Activated CD4-positive, alpha-beta T cell treated with anti-CD3 and anti-CD28 coated beads, Interleukin-2, amount 10 ng/mL, durations not matched to agents 24 days and 14 days (primary cell): ENCODE measurements at places on chromosomes 2 and 18. TPM values are rescaled to one million over a fixed set of nuclear protein-coding genes. Genes with fewer than 3 reads are reported as not detected.

GRCh38 chr2:17460371-17461086 lies 57.7 kb downstream of the RAD51AP2 start:
- DNase-seq: no peak
- no peaks in the 10 kb centered on the region for H3K27me3 ChIP-seq
- H3K36me3 ChIP-seq: no peaks in the 10 kb centered on the region
- no peaks in the 10 kb centered on the region for H3K4me1 ChIP-seq
- no peak overlapping the region for H3K27ac ChIP-seq
- H3K4me3 ChIP-seq: no peak overlapping the region

- H3K4me3 ChIP-seq: no peak overlapping the region
- H3K27me3 ChIP-seq: no peaks in the 10 kb centered on the region
- H3K36me3 ChIP-seq: no peaks in the 10 kb centered on the region
- no peaks in the 10 kb centered on the region for H3K4me1 ChIP-seq
- no peak overlapping the region for H3K27ac ChIP-seq
These were observed 108.0 kb downstream of the CDH19 start for GRCh38 chr18:66495844-66496243.

GRCh38 chr2:151984424-151985083 lies 114.3 kb downstream of the CACNB4 start:
- no peaks in the 10 kb centered on the region for H3K36me3 ChIP-seq
- H3K27me3 ChIP-seq: no peaks in the 10 kb centered on the region
- no peak overlapping the region for H3K4me3 ChIP-seq
- DNase-seq: no peak

DNA sequence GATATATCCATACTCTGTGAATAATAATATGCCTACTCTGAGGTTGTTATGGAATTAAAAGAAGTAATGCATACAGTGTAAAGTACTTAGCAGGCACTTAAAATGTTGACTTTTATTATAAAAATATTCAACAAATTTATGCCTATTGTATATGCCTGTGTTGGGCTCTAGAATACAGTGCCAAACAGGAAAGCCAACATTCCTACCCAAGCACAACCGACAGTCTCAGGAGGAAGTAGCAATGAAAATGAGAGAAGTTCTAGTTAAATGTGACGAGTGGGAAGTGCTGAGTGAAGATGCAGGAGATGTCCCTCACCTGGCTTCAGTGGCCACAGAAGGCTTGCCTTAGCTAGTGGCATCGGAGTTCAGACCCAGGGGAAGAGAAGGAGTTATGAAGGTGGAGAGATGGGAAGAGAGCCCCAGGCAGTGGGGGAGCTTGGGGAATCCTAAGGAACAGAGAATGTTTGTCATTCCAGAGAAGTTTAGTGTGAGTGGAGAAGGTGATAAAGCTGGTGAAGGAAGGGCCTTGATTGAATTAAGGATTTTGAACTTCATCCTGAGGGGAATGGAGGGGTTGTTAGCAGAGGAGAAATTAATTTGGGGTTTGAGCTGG lies 105.4 kb upstream of the CNGA3 start:
- no peaks in the 10 kb centered on the region for H3K36me3 ChIP-seq
- peaks cover 21% of the 10 kb centered on the region for H3K27me3 ChIP-seq
- H3K27ac ChIP-seq: no peak overlapping the region
- DNase-seq: no peak
- no peak overlapping the region for H3K4me3 ChIP-seq

DNA sequence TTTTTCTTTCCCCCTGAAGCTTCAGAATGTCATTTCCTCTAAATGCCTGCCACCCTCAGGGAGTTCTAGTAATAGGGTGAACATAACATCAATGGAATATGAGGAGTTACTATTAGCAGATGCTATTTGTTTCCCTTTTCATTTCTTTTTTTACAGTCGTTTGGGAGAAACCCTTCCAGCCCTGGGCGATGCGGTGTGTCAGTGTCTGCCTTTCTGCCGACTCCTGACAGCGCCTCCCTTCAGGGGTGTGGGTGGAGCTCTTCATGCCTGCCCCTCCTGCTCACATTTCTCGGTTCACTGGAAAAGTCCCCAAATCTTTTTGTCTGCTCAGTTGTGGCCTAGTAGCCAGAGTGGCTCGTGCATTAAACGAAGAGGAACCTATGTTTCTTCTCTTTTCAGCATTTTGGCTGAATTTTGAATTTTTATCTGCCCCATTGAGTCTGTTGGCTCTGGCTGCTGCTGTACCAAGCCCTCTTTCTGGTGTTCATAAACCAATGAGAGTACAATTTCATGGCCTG lies 72.3 kb downstream of the FMNL2 start:
- DNase-seq: peak; percentile 81
- H3K27ac ChIP-seq: peak overlapping the region; percentile 91
- H3K4me3 ChIP-seq: peak overlapping the region; percentile 78
- peaks cover 2% of the 10 kb centered on the region for H3K36me3 ChIP-seq

- DNase-seq: peak; percentile 67
- H3K27me3 ChIP-seq: peaks cover 10% of the 10 kb centered on the region
These were observed 136.7 kb downstream of the LAMA3 start for GRCh38 chr18:23825978-23826405.

RAPGEF4 gene
- 0.14 and 0.37 TPM in 2 replicates for total RNA-seq

CFAP65 gene
- not detected in 2 replicates for total RNA-seq

ALPG gene
- total RNA-seq: not detected in 2 replicates
